COLO829 (cell line): ENCODE measurements at places on chromosomes 4 and X.

GRCh38 chr4:15132739-15133138, 130.5 kb downstream of the CPEB2 start:
- peak; percentile 7 for DNase-seq

GRCh38 chr4:48071191-48071590, 54.6 kb downstream of the NIPAL1 start:
- no peak for DNase-seq

DNA sequence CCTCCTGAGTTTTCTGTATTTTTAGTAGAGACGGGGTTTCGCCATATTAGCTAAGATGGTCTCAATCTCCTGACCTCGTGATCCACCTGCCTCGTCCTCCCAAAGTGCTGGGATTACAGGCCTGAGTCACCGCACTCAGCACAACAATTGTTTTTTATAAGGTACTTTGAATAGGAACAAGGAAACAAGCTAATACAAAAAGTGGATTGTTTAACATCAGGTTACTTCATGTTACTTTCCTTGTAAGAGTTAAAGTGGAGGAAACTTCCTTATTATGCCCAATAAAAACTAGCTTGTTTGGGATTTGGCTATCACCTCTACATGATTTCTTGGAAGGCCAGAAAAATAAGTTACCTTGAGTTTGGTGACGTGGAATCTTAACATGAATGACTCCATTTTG, 698.7 kb downstream of the CCSER1 start:
- no peak for DNase-seq

DNA sequence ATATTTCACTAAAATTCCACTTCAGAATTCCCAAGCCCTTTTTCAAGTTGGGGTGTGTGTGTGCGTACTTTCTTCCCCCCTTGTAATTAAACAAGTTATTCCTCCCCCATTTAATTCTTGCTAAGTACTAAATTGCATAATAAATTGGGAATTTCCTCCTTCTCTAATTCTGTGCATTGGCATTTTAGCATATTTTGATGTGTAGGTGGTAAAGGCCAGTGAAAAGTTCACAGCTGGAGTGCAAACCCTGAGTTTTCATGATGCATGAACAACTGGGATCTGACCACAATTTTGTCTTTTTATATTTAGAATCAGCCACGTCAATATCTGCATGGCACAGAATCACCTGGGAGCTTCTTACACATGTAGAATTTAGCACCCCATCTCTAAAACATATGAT, 18.5 kb downstream of the ANXA3 start:
- DNase-seq = no peak

GRCh38 chr4:91914176-91914804, 389.5 kb upstream of the GRID2 start:
- DNase-seq = no peak

GRCh38 chr4:79831701-79832514, 241.1 kb downstream of the ANTXR2 start:
- DNase-seq = no peak

DNA sequence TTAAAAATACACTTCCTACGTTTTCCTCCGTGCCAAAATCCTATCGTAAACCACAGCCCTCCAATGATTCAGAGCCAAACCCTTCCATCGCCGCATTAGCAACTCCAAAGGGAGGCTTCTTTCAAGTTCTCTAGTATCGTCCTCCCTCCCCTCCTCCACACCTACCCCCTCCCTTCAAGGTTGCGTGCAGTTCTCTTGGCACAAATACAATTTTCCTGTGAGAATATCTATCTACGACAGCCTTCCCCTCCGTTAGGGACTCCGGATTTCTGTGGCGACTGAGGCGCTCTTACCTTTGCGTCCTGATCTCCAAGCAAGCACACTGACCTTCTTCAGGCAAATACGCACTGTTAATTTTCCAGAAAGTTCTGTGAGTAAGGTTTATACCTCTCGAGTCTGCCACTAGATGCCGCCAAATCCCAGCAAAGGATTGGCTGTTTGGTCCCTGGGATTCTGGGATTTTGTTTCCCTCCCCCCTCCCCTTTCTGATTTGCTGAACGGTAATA, 1.2 kb upstream of the MORF4L2 start:
- DNase-seq = peak; percentile 48

- DNase-seq = no peak
These were observed 165.1 kb downstream of the VSIG4 start for GRCh38 chrX:65874765-65875164.

DNA sequence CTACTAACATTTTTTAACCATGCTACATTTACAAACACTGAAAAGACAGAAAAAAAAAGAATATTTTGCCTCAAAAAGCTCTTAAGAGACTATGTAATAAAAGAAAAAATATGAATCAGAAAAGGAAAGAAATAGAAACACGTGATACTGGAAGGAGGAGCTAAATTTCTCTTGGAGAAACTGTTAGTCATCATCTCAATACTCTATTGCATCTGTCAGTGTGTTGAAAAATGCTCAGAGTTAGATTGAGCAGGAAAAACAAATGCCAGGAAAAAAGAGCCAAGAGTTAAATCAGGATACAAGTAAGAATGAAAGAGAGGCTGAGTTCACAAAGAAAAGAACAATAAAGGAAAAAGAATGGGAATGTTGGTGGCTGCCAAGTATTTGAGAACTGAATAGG, 2.6 kb downstream of the RAB28 start:
- DNase-seq = no peak

DNA sequence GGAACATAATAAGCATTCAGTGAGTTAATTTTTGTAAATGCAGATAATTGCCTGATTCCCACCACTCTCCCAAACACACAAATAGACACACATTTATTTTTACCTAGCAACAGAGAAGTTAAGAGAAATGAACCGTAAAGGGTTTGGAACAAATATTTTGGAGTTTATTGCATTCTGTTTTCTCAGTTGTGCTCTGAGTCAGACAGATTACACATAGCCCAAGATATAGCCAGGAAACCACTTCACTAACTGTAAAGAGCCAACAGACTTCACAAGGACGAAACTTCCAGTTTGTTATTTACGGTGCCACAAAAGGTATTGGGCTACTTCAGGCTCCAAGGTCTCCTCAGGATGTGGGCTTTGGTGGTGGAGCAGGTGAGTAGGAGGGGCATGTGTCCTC, 217.0 kb downstream of the BMPR1B start:
- DNase-seq = no peak

GRCh38 chr4:25043548-25043947, 12.8 kb upstream of the LGI2 start:
- DNase-seq = no peak

DNA sequence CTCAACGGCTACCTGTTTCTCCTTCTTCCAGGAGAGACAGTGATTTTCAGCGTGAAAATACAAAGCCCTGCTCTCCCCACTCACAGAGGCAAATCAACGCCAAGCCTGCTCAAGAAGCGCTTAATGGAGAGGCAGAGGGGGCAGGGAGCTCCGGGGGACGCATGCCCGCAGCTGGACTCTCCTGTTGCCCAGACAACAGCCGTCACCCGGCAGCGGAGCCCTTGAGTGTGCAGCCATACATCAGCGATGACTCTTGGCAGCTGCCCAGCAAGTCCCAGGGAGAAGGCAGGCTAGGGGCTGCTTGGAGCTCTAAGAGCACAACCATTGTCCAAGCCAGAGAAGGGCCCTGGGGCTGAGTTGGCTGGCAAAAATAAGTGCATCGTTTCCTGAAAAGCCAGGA, 71.0 kb upstream of the AFAP1 start:
- DNase-seq = peak; percentile 72
